ENCODE measurements at places on chromosomes 4 and X. TPM values are rescaled to one million over a fixed set of nuclear protein-coding genes. Genes with fewer than 3 reads are reported as not detected.

GRCh38 chr4:165761963-165762362, 111.1 kb upstream of the TLL1 start:
- no peak for DNase-seq
- no peaks in the 10 kb centered on the region for H3K36me3 ChIP-seq
- no peaks in the 10 kb centered on the region for H3K4me1 ChIP-seq
- no peak overlapping the region for H3K4me3 ChIP-seq
- H3K27ac ChIP-seq, result no peak overlapping the region

GRCh38 chr4:42391355-42391664, 6.0 kb upstream of the SHISA3 start:
- DNase-seq, result no peak
- H3K4me3 ChIP-seq, result no peak overlapping the region
- H3K4me1 ChIP-seq, result no peaks in the 10 kb centered on the region
- peaks cover 24% of the 10 kb centered on the region for H3K27me3 ChIP-seq
- no peak overlapping the region for H3K27ac ChIP-seq

Gene MAGEA9B
- total RNA-seq, result not detected

- no peak overlapping the region for H3K27ac ChIP-seq
- H3K4me1 ChIP-seq, result no peaks in the 10 kb centered on the region
- H3K36me3 ChIP-seq, result no peaks in the 10 kb centered on the region
- DNase-seq, result no peak
These were observed 28.1 kb upstream of the LNX1 start for GRCh38 chr4:53619431-53619830.

DNA sequence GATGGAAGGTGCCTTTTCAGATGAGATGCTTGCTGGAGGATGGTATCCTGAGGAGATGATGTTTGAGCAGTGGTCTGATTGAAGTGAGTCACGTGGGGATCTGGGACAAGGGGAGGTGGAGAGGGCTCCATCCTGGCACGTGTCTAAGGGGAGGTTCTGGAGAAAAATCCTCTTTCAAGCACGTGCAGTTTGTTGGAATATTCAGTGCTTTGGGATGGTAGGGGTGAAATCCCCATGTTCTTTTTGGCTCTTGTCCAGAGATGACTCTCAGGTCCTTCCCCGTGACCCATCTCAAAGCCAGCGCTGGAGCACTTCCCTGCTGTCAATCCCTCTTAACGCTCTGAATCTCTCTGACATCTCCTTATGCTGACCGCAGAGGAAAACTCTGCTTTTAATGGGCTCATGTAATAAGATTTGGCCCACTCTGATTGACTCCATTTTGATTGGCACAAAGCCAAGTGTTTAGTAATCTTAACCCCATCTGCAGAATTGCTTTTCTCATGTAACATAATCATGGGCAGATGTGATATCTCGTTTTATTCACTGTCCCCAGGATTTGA, 10.8 kb upstream of the KLKB1 start:
- H3K27me3 ChIP-seq, result no peaks in the 10 kb centered on the region
- DNase-seq, result no peak
- no peak overlapping the region for H3K27ac ChIP-seq

- no peak overlapping the region for H3K4me3 ChIP-seq
- no peaks in the 10 kb centered on the region for H3K27me3 ChIP-seq
- DNase-seq, result no peak
- no peaks in the 10 kb centered on the region for H3K4me1 ChIP-seq
- H3K36me3 ChIP-seq, result no peaks in the 10 kb centered on the region
- H3K27ac ChIP-seq, result no peak overlapping the region
These were observed 281.4 kb downstream of the ZIC3 start for GRCh38 chrX:137847376-137847775.

DNA sequence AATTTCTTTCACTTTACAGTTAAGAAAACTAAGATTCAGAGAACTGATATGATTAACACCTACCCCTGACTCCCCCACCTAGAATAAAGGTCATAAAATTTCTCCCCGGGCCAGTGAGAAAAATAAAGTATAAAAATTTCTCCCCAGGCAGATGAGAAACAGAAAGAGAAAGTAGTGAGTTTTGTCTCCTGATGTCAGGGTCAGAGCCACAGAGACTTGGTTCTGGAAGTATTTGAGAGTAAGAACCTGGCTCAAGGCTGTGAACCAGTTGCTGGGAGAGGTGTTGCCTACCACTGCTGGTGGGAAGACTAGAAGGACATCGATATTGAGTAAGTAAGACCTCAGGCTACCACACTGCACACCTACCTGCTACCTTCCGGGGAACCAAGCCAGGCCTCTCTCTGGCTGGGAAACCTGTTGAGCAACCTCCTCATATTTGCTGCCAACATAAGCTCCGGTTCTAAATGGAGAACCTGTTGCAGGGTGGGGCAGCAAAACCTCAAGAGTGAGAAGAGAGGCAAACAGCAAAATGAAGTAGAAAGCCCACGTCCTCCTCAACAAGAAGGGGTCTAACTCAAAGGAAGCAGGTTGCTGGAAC, 104.2 kb upstream of the PUDP start:
- peaks cover 8% of the 10 kb centered on the region for H3K4me1 ChIP-seq
- H3K4me3 ChIP-seq, result no peak overlapping the region
- DNase-seq, result peak; percentile 63
- H3K27ac ChIP-seq, result no peak overlapping the region

DNA sequence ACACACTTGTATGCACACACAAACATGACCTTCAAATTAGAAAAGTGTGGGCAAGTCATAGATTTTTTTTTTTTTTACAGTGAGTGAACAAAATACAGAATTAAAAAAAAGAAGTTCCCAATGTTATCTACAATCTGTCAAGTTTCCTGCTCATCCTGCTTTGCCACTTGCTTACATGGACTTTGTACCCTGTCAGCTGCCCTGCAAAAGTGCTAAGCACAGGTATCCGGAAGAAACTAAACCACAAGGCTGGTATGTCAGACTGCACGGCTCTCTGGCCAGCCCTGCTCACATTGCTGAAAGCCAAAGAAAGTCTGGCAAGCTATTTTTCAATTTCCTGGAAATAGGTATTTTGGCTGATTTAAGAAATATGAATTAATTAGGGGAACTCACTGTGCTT, 38.9 kb upstream of the BCLAF3 start:
- H3K27ac ChIP-seq, result peak overlapping the region; percentile 65
- DNase-seq, result peak; percentile 77
- H3K4me3 ChIP-seq, result no peak overlapping the region
- no peaks in the 10 kb centered on the region for H3K27me3 ChIP-seq

DNA sequence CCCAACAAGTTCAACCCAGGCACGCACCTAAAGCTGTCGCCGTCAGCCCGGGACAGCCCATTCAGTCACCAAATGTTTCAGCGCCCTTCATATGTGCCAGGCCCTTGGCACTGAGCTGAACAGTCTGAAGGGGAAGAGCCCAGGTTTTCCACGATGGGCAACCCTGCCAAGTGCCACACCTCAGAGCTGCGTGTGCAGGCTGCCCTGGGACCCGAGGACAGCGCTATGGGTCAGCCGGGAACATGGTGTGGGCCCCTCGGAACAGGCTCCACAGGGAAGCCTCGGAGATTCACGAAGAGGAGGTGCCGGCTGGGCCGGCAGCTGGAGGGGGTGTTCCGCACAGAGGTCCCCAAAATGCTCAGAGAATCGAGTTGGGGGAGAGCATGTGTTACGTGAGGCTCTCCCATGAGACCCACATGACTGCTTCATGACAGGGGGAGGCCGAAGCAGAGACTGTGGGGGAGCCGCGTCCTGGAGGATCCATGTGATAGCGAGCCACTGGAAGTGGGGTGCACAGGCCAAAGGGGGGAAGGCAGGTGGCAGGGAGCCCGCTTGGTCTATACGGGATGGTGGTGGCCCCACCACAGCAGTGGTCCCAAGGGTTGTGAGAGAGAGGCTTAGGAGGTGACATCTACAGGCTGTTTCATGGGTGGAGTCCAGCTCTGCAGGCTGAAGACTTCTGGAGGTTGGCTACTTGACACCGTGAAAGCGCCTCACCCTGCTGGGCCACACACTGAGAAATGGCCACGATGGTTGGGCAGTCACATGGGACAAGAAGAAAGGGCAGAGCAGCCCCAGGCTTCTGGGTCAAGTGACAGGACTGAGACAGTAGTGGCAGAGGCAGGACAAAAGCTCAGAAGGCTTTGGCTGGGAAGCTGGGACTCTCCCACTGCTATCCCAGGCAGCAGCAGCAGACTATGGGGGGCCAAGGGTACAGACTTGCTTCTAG, 14.2 kb downstream of the BCAP31 start:
- DNase-seq, result no peak
- H3K4me3 ChIP-seq, result no peak overlapping the region
- H3K27ac ChIP-seq, result no peak overlapping the region
- H3K27me3 ChIP-seq, result no peaks in the 10 kb centered on the region
- H3K4me1 ChIP-seq, result peaks cover 8% of the 10 kb centered on the region

DNA sequence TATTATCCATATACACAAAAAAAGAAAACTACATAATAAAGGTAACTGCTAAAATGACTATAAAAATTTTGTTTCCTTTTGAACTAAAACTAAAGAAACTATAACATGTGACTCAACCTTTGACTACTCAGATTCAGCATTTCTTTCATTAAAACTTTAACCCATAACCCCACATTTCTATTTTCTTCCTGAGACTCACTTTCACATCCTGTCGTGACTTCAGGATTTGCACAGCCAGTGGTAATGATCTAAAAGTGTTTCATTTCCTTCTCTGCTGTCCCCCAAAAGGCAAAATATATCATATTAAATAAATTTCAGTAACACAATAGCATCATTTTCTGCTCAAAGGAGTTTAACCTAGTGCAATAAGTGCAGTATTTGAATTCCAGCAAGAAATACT, 1022.4 kb upstream of the DIAPH2 start:
- no peaks in the 10 kb centered on the region for H3K4me1 ChIP-seq
- H3K27ac ChIP-seq, result no peak overlapping the region
- DNase-seq, result no peak
- no peak overlapping the region for H3K4me3 ChIP-seq

DNA sequence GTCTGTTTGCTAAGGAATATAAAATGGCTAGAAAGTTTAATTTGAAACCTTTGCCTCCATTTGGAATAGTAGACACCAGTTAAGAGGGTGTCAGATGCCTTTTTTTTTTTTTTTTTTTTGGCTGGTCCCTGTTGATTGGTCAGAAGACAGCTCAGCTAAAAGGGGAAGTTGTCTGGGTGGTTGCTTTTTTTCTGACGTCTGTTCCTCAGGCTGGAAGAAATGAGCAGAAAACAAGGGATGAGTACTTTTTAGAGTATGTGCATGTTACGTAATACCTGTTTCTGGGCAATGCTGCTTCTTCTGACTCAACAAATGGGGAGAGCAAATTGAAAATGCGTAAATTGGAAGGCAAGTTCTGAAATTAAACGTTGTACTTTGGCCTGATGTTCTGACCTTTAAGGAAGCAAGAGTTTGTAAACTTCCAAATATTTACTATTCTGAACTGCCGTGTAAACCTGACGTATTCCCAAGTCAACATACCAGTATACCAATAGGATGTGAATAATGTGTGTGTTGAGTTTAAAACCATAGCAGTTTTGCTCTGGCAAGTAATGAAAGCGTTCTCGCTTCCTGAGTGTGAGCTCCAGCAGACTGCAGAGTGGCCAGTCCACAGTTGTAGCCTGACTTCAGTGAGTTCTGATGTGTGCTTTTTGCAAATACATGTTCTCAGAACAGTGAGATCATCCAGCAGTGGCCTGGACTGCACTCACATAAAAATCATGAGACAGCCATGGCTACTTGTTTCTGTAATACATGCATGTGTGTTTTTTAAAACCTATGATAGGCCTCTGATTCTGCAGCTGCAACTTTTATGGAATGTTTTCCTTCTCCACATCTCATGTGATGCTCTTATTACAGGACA, 1.7 kb downstream of the SAT1 start:
- peak overlapping the region; percentile 97 for H3K27ac ChIP-seq
- no peaks in the 10 kb centered on the region for H3K4me1 ChIP-seq
- no peak for DNase-seq
- peak overlapping the region; percentile 77 for H3K4me3 ChIP-seq
- no peaks in the 10 kb centered on the region for H3K27me3 ChIP-seq
- H3K36me3 ChIP-seq, result peaks cover 5% of the 10 kb centered on the region

Gene LIMCH1
- 5.5 TPM for total RNA-seq

Gene ANTXR2
- 89.8 TPM for total RNA-seq

DNA sequence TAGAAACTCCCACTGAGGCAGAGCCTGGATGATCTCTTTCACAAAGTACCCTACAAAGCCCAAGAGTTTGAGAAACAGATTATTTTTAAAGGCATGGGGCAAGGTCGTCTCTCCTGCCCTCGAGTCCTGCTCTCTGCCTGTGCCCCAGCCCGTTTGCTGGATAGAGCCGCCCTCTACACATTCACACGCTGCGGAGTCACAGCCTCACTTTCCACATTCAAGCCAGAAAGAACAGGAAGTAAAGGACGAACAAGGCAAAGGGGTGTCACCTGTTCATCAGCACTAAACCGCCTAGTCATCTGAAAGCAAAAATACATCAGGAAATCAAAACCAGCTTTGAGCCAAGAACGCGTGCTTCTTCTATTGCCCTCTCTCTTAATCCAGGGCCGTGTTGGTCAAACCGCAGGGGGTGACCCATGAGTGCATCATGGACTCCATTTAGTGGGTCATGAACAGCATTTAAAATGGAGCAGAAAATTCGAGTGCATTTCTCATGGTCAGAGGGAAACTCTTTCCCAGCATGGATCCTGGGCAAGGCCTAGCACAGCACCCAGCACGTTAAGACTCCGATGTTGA, 83.4 kb downstream of the PHKA2 start:
- H3K27me3 ChIP-seq, result no peaks in the 10 kb centered on the region
- H3K4me1 ChIP-seq, result no peaks in the 10 kb centered on the region
- no peak for DNase-seq
- H3K4me3 ChIP-seq, result no peak overlapping the region

DNA sequence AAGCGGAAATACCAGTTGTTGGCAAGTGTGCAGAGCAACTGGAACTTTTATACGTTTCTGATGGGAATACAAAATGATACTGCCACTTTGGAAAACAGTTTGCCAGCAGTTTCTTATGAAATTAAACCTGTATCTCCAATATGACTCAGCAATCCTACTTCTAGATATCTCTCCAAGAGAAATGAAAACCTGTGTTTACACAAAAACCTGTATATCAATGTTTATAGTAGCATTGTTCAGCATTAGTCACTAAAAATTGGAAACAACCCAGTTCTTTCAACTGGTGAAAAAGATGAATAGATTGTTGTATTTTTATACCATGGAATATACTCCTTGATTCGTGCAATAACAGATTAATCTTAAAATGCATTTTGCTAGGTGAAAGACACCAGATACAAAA, 26.8 kb downstream of the ATP7A start:
- H3K4me1 ChIP-seq, result no peaks in the 10 kb centered on the region
- H3K36me3 ChIP-seq, result no peaks in the 10 kb centered on the region
- DNase-seq, result no peak

Gene GABRG1
- total RNA-seq, result not detected

Gene SLC7A11
- total RNA-seq, result 0.82 TPM

Gene SLC49A3
- 1.2 TPM for total RNA-seq

DNA sequence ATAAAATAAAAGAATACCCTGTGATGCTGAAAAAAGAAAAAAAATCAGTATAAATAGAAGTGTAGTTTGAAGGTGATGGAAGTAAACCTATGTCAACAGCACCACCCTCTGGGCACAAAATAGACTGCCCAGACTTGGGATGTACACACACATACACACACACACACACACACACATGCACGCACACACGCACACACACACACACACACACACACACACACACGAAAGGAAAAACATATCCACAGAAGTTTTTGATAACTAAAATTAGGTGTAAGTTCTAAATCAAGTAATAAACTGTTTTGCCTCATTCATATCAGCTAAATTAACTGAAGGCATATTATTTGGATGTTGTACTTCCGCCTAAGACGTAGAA, 40.5 kb downstream of the ANXA5 start:
- DNase-seq, result peak; percentile 10
- no peak overlapping the region for H3K27ac ChIP-seq
- H3K27me3 ChIP-seq, result no peaks in the 10 kb centered on the region
- H3K4me1 ChIP-seq, result no peaks in the 10 kb centered on the region
- no peak overlapping the region for H3K4me3 ChIP-seq
- no peaks in the 10 kb centered on the region for H3K36me3 ChIP-seq

Gene NPY5R
- 0.64 TPM for total RNA-seq

All from transverse colon (tissue), 4 donors.